Mammary epithelial cell (primary cell): ENCODE measurements at places on chromosomes 2 and 18. TPM values are rescaled to one million over a fixed set of nuclear protein-coding genes. Genes with fewer than 3 reads are reported as not detected.

Gene ZNF516
- 28.6 and 36.0 TPM in 2 replicates for total RNA-seq

Gene ZNF512
- total RNA-seq: 17.2 TPM

Gene SCN1A
- total RNA-seq: 0.50 TPM

Gene FSIP2
- total RNA-seq: 1.1 and 3.0 TPM in 2 replicates

Gene TMEM131
- total RNA-seq: 67.9 and 70.6 TPM in 2 replicates

Gene CROCC2
- total RNA-seq: not detected

Gene MTCL1
- total RNA-seq: 14.2 TPM

Gene E2F6
- 13.5 and 16.9 TPM in 2 replicates for total RNA-seq

Gene PSMA8
- not detected for total RNA-seq

Gene SERPINE2
- total RNA-seq: 502 and 535 TPM in 2 replicates

Gene IL1A
- 17.5 TPM for total RNA-seq

Gene TRIP12
- total RNA-seq: 221 and 245 TPM in 2 replicates

Gene KCNE4
- 0.51 and 0.71 TPM in 2 replicates for total RNA-seq

Gene WBP1
- 77.3 and 79.3 TPM in 2 replicates for total RNA-seq

Gene SIX2
- total RNA-seq: not detected in 2 replicates

Gene CNTNAP5
- not detected for total RNA-seq

Gene ZC3H6
- 6.0 TPM for total RNA-seq

Gene COL3A1
- 3.8 TPM for total RNA-seq

Gene ITGA4
- total RNA-seq: 12.8 and 24.9 TPM in 2 replicates

Gene PECR
- total RNA-seq: 8.0 and 11.2 TPM in 2 replicates

Gene REG3G
- total RNA-seq: not detected

Gene SGPP2
- total RNA-seq: 3.6 and 4.3 TPM in 2 replicates

Gene CREG2
- total RNA-seq: 0.64 and 1.4 TPM in 2 replicates

Gene SERPINB8
- 30.0 TPM for total RNA-seq

Gene FBLN7
- 1.5 TPM for total RNA-seq

Gene PAX3
- total RNA-seq: not detected in 2 replicates

Gene SH3BP4
- 63.0 TPM for total RNA-seq

Gene MDH1B
- total RNA-seq: 1.8 TPM

Gene COLEC12
- total RNA-seq: not detected in 2 replicates

Gene HOXD13
- total RNA-seq: not detected in 2 replicates

Gene RNF152
- 14.9 and 27.3 TPM in 2 replicates for total RNA-seq

Gene GALNT13
- total RNA-seq: 0.17 TPM

Gene DNER
- total RNA-seq: 0.13 and 0.42 TPM in 2 replicates

Gene CFC1
- not detected in 2 replicates for total RNA-seq

Gene PROM2
- total RNA-seq: 39.7 and 73.5 TPM in 2 replicates

Gene RAPGEF4
- total RNA-seq: 1.7 TPM
